ENCODE measurements at places on chromosomes 1 and 21.

DNA sequence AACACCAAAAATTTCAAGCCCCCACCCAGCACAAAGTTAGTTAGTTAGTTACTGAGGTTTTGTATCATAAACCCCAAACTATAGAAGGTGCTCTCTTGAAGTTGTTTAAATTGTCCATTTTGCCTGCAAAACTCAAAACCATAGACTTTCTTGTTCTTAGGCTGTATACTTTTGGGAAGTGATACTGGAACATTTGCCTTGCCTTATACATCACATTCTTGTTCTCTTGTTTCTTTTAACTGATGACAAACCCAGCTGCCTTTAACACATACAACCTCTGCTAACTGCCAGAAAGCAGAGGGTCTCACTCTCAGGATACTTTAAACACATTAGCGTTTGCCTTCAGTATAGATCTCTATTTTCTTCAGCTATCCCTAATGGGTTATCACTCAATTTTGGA, 570.5 kb downstream of the MRPL39 start:
- no peak for DNase-seq

DNA sequence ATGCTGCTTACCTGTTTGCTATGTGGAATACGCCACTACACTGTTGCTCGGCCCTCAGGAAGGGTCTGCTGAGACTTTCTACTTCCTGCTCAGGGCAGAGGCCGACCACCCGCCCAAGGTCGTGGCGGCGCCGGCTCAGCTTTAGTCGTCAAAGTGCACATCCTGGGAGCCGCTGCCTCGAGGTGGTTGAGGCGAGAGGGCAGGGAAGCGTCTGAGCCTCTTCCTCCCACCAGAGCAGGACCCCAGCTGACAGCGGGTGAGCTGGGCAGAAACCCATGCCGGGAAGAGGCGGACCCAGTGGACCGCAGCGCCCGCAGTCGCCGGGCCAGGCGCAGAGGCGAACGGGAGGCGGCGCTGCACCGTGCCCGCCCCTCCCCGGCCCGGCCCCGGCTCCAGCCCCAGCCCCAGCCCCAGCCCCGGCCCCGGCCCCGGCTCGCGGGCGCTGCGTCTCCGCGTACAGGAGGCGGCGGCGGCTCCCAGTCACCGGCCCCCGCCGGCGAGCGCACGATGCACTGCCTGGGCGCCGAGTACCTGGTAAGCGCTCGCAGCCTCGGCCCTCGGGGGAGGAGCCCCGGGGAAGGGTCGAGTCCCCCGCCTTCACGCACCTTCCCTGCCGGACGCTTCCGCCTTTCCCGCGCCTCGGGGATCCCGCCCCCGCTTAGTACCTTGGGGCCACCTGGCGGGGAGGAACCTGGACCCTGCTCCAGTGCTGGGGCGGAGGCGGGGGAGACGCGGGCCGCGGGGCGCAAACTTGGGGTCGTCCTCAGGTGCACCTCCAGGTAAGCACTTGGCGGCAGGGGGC, at the start of gene SLC44A3:
Gene SLC44A3, plus strand, starts transcription at position 413 of the 802 bp plus-strand sequence. Its CDS starts 95 bp downstream, at position 508.
- peak; percentile 33 for DNase-seq

- DNase-seq, result no peak
These were observed 31.2 kb downstream of the PTPRU start for GRCh38 chr1:29267321-29268070.

- DNase-seq, result no peak
These were observed 4.8 kb downstream of the ARPC5 start for GRCh38 chr1:183630748-183631147.

GRCh38 chr21:41164981-41165655, 2.8 kb upstream of the BACE2 start:
- DNase-seq, result no peak

DNA sequence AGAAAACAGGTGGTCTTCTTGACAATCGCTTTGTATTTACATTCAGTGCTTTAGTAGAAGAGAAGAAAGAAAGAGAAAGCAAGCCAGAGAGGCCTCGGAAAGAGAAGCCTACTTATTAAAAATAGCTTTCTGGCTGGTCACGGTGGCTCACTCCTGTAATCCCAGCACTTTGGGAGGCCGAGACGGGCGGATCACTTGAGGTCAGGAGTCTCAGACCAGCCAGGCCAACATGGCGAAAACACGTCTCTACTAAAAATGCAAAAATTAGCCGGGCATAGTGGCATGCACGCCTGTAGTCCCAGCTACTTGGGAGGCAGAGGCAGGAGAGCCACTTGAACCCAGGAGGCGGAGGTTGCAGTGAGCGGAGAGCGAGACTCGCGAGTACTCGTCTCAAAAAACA, 1.8 kb upstream of the SLC19A2 start:
- no peak for DNase-seq

- no peak for DNase-seq
These were observed 130.4 kb downstream of the HS2ST1 start for GRCh38 chr1:87044840-87045239.

DNA sequence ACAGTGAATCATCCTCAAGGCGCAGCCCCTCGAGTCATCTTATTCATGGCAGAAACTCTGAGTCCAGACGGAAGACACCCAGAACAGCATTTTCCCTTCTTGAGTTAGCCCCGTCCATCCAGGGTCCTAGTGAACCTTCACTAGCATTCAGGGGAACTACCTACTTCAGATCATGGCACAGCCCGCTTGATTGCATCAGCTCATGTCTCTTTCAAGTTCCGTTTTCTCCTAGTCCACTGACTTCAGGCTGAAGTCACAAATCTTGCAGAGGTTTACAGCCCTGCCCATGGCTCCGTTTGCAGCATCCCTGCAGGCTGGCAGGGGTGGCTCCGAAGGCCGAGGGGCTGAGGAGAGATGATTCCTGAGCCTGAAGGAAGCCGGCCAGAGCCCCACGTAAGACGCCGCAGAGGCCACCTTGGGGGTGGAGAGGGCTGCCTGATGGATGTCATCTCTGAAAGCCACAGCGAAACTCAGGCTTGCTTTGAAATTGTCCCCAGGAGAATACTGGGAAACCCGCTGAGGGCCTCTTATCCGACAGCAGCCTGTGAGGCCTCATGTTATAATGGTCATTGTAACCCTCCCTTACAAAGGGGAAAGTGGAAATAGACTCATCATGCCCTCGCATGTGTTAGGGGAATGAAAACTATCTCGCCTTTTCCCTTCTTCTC, 310.2 kb upstream of the AJAP1 start:
- no peak for DNase-seq

GRCh38 chr1:226568975-226569741, 20.6 kb downstream of the STUM start:
- no peak for DNase-seq

- no peak for DNase-seq
These were observed 13.3 kb upstream of the TBX15 start for GRCh38 chr1:119001181-119002027.

DNA sequence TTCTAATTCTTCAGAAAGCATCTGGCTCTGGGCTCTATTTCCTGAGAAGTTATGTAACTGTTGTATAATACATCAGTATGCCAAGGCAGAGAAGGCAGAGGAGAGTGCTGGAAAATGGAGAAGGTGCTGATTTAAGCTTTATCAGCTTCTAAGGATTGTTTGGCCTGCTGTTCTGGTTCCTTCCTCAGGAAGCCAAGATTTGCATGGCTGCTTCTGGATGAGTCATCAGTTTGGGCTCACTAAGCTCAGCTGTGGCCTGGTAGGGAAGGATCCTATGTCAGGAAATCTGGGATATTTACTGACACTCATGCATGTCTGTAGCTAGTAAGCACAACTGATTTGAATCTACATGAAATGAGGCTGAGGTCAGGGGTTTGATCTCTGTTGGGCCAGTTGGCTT, 73.2 kb upstream of the ADGRL4 start:
- no peak for DNase-seq

GRCh38 chr21:46334351-46335140, 10.6 kb downstream of the PCNT start:
- DNase-seq, result no peak

- no peak for DNase-seq
These were observed 622.1 kb downstream of the PLPP3 start for GRCh38 chr1:55957276-55957675.

GRCh38 chr1:193157360-193157759, 29.1 kb downstream of the B3GALT2 start:
- no peak for DNase-seq

GRCh38 chr1:7539769-7540175, 231.3 kb upstream of the VAMP3 start:
- DNase-seq, result peak; percentile 81

GRCh38 chr21:42527489-42528158, 14.0 kb downstream of the SLC37A1 start:
- DNase-seq, result no peak

DNA sequence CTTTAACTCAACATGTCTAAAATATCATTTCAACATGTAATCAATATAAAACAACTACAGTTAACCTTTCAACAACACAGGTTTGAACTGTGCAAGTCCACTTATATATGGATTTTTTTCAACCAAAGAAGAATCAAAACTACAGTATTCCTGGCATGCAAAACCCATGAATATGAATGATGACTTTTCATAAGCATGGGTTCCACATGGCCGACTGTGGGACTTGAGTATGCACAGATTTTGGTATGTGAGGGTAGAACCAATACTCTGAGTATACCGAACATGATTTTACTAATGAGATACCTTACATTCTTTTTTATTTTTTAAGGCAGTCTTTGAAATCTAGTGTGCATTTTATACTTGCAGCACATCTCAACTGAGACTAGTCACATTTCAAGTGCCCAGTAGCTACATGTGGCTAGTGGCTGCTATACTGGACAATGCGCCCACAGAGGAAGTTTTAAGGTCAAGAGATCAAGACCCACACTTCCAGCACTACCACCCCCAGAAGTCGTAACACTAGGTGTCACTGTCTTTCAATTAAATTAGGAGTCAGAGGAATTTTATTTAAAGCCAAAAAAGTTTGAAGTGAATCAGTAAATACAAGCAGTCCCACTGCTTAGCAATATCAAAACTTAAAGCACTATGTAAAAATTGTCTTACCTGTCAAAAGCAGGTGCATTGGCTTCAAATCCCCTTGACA, 40.0 kb downstream of the SYNJ1 start:
- no peak for DNase-seq

- DNase-seq, result no peak
These were observed 56.5 kb upstream of the SELENON start for GRCh38 chr1:25743164-25744139.

DNA sequence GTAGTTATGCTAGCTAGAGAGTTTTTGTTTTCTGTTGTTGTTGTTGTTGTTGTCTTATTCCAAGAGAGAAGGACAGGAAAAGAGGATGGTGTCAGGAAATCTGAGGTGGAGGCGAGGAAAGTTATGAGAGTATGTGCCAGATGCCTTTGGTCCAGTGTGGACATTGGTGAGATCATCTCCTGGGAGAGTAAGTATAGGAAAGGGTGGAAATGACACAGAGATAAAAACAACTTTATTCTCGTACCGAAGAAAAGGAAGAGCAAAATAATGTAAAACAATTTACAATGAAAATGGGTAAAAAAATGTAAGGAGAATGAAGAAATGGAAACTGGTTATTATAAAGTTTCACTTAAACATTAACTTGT, 97.4 kb upstream of the ADGRL2 start:
- no peak for DNase-seq

GRCh38 chr1:156097499-156098178, 15.4 kb upstream of the MEX3A start:
- no peak for DNase-seq

DNA sequence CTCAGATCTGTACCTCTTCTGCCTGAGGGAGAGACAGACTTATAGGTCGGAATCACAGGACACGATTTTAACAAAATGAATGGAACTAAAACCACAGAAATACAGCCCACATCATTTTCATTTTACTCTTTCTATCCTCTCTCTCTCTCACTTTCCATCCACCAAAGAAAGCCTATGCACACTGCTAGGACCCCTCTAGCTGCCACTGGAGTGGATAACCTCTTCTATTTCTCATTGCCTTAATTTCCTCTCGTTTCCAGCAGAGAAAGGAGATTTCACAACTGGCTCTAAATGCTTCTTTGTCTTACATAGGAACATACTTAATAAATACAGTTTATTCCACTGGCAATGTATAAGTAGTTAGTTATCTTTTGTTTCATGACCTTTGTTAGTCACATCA, 867.8 kb upstream of the ADGRL4 start:
- DNase-seq, result no peak

GRCh38 chr1:33433509-33434362, 2.8 kb upstream of the PHC2 start:
- no peak for DNase-seq

DNA sequence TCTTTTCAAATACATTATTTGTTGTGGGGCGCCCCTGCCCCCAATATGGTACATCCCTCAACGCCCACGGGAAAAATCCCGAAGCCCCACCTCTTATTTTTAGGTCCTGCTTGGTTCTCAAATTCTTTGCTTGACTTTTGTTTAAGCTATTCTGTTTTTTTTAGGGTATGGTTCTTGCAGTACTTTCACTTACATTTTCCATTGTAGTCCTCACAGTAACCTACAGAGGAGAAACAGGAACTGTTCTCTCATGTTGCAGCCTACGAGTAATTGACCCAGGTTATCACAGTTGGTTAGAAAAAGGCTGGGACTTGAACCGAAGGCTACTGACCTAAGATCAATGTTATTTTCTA, 697 bp upstream of the C21orf91 start:
- DNase-seq, result no peak

- DNase-seq, result no peak
These were observed 63.9 kb downstream of the URB2 start for GRCh38 chr1:229689904-229690303.

GRCh38 chr1:94332516-94332915, 85.7 kb upstream of the ABCD3 start:
- DNase-seq, result no peak

DNA sequence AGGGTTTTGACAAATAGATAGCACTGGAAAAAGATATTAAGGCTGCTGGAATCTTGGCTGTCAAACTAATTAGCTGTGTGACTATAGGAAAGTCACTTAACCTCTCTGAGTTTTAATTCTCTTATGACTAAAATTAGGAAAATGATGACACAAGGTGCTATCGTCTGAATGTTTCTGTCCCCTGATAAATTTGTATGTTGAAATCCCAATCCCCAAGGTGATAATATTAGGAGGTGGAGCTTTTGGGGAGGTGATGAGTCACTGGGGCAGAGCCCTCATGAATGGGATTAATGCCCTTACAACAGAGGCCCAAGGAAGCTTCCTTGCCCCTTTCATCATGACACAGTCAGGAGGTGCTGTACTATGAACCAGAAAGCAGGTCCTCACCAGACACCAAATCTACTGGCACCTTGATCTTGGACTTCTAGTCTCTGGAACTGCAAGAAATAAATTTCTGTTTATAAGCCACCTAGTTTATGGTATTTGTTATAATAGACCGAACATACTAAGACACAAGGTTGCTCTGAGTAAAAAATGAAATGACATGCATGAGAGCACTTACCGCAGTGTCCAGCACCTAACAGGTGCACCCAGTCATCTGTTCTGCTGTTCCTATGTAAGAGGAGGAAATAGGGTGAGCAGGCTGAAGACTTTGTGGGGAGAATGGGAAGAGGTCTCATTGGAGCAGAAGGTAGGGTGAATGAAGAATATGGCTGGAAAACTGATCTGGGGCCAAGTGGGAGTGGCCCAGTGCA, 26.3 kb upstream of the DISP1 start:
- no peak for DNase-seq

DNA sequence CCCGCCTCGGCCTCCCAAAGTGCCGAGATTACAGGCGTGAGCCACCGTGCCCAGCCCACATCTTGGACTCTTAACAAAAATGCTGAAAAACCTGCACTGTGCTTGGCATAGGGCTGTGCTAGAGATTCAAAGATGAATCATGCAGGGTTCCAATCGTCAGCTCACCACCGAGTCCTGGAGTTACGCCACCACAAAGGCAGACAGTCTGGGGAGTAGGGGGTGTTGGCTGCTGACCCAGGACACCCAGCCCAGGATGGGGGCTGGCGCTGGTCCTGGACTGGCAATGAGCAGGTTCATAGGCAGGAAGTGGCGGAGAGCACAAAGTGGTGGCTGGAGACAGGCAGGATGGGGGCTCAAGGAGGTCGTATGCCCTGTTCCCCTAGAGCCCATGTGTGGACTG, 16.0 kb downstream of the PSRC1 start:
- no peak for DNase-seq
